ENCODE measurements at places on chromosomes 4 and X.
A peak's percentile ranks its signal among the peaks of the same experiment; 100 is the strongest.

DNA sequence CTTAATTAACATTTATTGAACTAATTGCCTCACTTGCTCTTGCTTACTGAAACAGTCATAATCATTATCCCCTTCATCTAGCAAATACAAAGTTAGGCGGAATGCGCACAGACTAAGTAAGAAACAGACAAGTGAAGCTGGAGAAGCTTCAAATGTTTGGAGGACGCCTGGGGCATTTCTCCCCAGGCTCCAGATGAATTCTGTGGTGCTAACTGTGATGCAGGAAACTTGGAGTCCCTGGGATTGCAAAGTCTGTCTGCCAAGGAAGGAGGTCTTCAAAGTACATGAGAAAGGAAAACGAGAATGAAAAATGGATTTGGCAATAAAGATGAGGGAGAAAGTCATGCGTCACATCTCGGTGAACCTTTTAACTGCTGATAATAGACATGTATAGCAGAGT, 23.6 kb upstream of the MFAP3L start:
- DNase-seq, result no peak
- H3K4me3 ChIP-seq, result no peak overlapping the region
- H3K27ac ChIP-seq, result no peak overlapping the region

DNA sequence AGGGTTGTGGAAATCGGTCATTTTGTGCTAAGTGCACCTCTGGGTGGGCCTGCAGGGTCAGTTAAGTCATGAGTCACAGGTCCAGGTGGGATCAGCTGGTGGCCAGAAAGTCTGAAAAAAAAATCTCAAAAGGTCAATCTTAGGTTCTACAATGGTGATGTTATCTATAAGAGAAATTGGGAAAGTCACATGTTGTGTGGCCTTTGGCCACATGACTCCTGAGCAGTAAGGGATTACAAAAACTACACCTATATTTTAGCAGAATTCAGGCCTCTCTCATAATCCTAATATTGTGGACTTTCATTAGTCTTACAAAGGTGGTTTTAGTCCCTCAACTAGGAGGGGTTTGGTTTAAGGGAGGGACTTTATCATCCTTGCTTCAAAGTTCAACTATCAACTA, 59.1 kb downstream of the UCHL1 start:
- no peaks in the 10 kb centered on the region for H3K27me3 ChIP-seq
- H3K4me1 ChIP-seq, result no peaks in the 10 kb centered on the region
- no peak overlapping the region for H3K4me3 ChIP-seq
- no peak overlapping the region for H3K27ac ChIP-seq

GRCh38 chr4:1233641-1234308, 15.2 kb downstream of the CTBP1 start:
- H3K4me1 ChIP-seq, result peaks cover 13% of the 10 kb centered on the region
- H3K4me3 ChIP-seq, result no peak overlapping the region
- H3K27ac ChIP-seq, result peak overlapping the region; percentile 67
- no peak for DNase-seq
- H3K27me3 ChIP-seq, result no peaks in the 10 kb centered on the region
- peaks cover 76% of the 10 kb centered on the region for H3K36me3 ChIP-seq

- H3K36me3 ChIP-seq, result no peaks in the 10 kb centered on the region
- H3K27ac ChIP-seq, result no peak overlapping the region
- peaks cover 1% of the 10 kb centered on the region for H3K4me1 ChIP-seq
- no peak for DNase-seq
- H3K4me3 ChIP-seq, result no peak overlapping the region
Observed at GRCh38 chrX:103151799-103152198, 58.9 kb upstream of the NXF3 start.
